ENCODE measurements at places on chromosomes 1 and 21.

DNA sequence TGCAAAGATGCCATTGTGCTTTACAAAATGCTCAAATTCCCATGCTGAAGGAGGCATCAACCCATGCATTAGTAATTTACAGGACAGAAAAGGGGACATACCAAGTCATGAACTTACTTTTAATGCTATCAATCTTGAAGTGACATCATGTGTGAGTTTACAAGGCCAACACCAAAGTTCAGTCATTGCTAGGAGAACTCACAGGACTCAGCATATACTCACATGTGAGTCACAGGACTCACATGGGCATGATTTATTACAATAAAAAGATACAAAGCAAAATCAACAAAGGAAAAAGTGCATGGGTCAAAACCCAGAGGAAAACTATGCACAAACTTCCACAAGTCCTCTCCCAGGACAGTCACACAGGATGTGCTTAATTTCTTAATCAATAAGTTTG lies 1656.0 kb downstream of the MRPL39 start:
- DNase-seq = no peak

DNA sequence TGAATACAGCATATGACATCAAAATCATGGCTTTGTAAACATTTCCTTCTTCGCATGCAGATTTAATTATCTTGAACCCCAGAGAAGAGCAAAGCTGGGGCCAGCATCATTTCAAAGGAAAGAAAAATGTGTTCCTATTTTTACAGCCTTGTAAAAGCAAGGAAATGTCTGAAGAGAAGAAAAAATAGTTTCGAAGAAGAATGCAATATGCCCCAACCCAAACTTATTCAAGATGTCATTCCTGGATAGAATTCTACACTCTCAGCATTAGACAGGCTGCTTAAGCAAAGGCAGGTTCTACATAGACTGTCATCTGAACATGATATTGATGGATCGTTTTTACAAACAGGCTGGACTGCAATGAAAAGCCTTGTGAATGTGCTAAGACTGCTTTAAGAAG lies 900.8 kb downstream of the TTLL7 start:
- no peak for DNase-seq

- no peak for DNase-seq
These were observed 108.5 kb upstream of the IPO9 start for GRCh38 chr1:201720522-201720844.

GRCh38 chr1:227712648-227713047 lies 22.5 kb downstream of the JMJD4 start:
- DNase-seq = no peak

GRCh38 chr1:42340901-42341300 lies 5.9 kb upstream of the FOXJ3 start:
- DNase-seq = no peak

GRCh38 chr1:15288173-15288926 lies 41.3 kb downstream of the FHAD1 start:
- DNase-seq = no peak

DNA sequence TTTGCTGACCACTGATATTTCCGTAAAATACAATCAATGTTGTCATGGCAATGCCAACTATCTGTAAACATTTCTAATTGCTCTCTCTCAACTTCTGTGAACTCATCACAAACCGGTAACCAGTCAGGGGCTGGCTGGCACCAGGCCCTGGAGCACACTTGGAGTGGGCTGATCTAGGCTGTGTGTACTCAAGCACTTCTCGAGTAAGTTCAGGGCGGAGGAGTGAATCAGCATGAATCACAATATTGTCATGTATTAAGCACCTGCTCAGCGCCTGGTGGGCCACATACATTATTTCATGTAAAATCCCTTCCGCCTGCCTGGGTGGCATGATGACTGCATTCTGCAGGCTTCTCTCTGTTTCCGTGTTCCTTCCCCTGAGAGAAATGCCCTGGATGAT lies 212.4 kb downstream of the FOXD2 start:
- DNase-seq = no peak

DNA sequence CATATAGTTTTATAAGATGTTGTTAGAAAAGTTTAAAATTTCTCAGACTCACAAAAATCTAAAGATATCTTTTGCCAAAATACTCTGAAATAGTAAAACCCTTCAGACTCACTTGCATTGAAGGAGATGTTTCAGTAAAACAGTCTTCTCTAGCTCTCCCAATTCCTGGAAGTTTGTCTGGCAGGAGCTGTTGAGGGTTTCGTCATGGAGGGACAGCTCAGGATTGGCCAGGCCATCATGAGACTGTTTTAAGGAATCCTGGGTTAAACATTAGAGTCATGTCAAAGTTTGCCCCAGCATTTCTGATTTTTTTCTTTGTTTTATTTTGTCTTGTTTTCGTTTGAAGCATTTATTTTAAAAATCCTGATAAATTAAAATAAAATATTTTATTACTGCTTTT lies 293.8 kb upstream of the PBX1 start:
- DNase-seq = no peak

DNA sequence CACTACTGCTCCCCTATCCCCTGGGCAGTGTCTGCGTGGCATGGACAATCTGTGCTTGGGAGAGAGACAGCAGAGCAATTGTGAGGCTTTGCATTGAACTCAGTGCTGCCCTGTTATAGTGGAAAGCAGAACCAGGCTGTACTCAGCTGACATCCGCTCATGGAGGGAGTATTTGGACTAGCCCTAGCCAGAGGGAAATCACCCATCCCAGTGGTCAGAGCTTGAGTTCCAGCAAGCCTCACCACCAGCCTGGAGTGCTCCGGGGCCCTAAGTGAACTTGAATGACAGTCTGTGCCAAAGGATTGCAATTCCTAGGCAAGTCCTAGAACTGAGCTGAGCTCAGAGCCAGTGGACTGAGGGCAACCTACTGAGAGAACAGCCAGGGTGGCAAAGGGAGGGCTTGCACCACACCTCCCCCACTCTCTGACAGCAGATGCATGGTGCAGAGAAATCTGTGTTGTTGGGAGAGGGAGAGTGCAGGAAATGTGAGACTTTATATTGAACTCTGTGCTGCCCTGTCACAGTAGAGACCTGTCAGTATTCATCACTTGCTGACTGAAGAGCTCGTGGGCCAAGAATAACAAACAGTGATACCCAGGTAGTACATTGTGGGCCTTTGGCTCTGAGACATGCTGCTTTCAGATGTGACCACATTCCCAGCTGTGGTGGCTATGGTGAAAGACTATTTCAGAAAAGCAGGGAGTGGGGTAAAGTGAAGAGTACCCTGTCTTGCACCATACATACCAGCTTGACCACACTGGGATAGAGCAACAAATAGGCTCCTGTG lies 107.7 kb upstream of the SLC5A9 start:
- no peak for DNase-seq

GRCh38 chr1:15633756-15634420 lies 16.6 kb downstream of the DDI2 start:
- DNase-seq = no peak

GRCh38 chr1:38834937-38835827 lies 24.4 kb downstream of the RRAGC start:
- DNase-seq = peak; percentile 75

- no peak for DNase-seq
These were observed 624 bp downstream of the ARHGAP29 start for GRCh38 chr1:94236630-94237290.

DNA sequence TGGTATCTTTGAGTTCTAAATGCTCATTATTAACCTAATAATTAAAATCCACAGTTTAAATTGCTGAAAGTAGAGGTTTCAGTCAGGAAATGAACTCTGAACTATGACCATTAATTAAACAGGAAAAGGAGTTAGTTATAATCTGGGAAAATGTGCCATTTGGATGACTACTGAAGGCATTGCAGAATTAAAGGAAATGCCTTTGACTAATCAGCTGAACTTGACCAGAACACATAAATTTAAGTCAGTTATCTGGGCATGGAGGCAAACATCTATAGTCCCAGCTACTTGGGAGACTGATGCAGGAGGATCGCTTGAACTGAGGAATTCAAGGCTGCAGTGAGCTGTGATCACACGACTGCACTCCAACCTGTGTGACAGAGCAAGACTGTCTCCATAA lies 31.9 kb downstream of the SLC44A5 start:
- no peak for DNase-seq

DNA sequence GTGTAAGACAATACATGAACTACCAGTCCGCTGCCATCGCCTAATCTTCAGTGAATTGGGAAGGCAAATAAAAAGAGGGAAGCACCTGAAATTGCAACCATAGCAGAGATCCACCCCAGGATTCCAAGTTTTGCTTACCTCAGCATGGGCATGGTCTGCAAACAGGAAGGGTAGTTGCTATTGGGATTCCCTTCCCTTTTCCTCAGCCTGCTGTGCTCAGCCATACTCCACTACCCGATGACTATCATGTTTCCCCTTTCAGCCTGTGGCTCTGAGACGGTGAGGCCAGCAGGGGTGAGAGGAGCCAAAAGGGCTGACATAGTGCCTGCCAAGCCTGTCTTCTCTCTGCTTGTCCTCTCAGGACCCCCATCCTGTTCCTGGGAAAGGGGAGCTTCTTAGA lies 64.2 kb downstream of the GPR137B start:
- no peak for DNase-seq

DNA sequence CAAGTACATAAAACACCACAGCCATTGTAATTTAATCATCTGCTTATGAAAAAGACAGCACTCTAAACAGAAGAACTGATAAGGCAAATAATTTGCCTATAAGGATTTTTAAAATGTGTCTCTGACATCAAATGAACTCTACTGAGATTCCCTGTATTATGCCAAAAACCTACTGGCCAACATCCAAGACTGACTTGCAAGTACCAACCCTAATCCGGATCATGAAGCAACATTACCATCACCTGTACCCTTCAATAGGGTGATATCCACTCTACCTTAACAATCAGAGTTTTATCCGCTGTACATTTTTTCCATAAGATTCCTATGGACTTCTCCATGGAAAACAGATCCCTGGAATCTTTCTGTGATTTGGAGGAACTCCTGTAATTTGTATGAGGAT lies 4.6 kb downstream of the RGS7 start:
- DNase-seq = no peak

GRCh38 chr1:202015662-202015937 lies 5.2 kb downstream of the ELF3 start:
- no peak for DNase-seq

All from naive thymus-derived CD8-positive, alpha-beta T cell (primary cell).